ENCODE measurements at places on chromosomes 7 and 10. TPM values are rescaled to one million over a fixed set of nuclear protein-coding genes. Genes with fewer than 3 reads are reported as not detected.

- H3K4me1 ChIP-seq = no peaks in the 10 kb centered on the region
- H3K27ac ChIP-seq = no peak overlapping the region
- H3K27me3 ChIP-seq = no peaks in the 10 kb centered on the region
Measured at GRCh38 chr10:78755063-78755701, 313.6 kb upstream of the ZMIZ1 start.

Gene EFCAB10
- not detected for total RNA-seq

Gene GDF10
- total RNA-seq = 2.5 TPM

DNA sequence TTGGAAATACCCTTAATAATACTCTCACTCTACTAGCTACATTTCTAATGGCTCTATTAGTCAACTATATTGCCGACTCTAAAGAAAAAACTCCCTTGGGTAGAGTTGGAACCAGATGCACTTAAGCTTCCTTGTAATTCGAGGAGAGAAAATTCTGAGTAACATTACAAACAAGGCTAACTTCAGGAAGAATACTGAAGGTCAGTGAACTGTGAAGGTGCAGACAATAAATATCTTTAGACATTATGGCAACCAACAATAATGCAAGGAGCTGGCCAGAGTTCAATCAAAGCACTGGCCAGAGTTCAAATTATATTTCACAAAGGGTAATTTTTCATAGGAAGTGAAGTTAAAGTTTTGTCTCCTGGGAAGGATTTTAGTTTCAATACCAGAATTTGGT is 40.7 kb upstream of the MRLN start:
- H3K27ac ChIP-seq = no peak overlapping the region
- H3K36me3 ChIP-seq = no peaks in the 10 kb centered on the region
- no peaks in the 10 kb centered on the region for H3K27me3 ChIP-seq
- no peak for DNase-seq

Gene TEX36
- not detected for total RNA-seq

Gene FAM180A
- 0.15 TPM for total RNA-seq

DNA sequence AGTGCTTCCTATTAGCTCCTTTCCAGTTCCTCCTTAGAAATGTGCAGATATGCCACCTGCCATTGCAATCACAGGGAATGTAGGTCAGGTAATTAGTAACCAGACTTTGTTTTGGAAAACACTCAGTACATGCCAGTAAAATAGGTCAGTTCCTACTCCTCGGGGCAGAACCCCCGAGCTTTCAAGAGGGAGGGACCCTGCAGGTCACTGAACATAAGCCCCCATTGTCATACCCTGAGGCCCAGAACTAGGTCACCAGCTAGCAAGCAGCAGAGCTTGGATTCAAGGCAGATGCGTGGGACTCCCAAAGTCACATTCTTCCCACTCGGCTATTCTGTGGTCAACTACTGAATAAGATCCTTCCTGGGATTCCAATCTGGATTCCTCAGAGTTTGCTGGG is 104.8 kb downstream of the PPP1R3C start:
- no peak overlapping the region for H3K4me3 ChIP-seq
- H3K4me1 ChIP-seq = peaks cover 17% of the 10 kb centered on the region

GRCh38 chr10:118339111-118339510 is 3.0 kb downstream of the FAM204A start:
- H3K4me1 ChIP-seq = peaks cover 15% of the 10 kb centered on the region
- no peaks in the 10 kb centered on the region for H3K27me3 ChIP-seq
- no peak for DNase-seq

DNA sequence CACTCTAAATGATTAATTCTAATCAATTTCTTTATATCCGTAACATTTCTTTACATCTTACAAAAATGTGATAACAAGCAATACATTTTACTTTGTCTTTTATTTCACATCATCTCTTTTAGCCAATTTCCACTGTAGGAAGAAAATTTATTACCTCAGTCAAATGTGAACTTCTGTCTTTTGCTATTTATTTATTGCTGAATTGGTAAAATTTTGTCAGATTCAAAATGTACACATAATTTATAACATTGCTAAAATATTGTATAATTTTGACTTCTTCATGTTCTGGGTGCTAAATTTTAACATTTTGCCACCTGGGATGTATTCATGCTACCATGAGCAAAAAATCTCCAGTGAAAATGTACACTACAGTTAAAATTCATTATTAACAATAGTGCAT is 158.0 kb downstream of the HGF start:
- H3K27me3 ChIP-seq = no peaks in the 10 kb centered on the region
- H3K36me3 ChIP-seq = no peaks in the 10 kb centered on the region
- H3K4me3 ChIP-seq = no peak overlapping the region
- no peaks in the 10 kb centered on the region for H3K4me1 ChIP-seq
- no peak overlapping the region for H3K27ac ChIP-seq

Gene PNLIPRP1
- total RNA-seq = 4,088 TPM

DNA sequence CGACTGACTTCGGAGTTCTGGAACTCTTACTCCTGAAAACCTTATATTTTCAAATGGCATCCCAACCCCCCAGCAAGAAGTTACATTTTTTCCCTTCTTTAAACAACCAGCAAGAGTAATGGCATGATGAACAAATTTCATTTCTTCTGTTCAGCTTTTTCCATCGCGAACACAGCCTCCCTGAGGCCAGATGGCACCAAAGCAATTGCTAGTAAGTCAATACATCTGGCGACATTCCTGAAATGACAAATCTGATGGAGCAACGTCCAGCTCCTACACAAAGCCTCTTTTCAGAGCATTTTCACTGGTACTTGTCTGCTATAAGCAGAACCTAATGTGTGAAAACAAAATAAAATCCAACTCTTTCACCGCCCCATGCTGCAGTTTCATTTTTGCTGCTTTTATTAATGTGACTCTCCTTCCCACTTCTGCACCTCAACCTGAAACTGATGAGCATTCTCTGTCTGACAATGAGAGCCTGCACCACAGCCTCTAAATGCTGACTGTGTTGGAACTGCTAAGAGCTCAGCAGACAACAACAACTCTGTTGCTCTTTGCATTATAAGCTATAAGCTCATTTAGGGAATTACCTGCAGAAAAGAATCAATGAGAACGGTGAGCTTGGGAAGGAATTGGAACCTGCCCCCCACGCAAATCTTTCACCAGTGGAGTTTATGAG is 229.8 kb downstream of the FGFR2 start:
- no peak for DNase-seq
- no peaks in the 10 kb centered on the region for H3K4me1 ChIP-seq
- H3K4me3 ChIP-seq = no peak overlapping the region
- no peak overlapping the region for H3K27ac ChIP-seq
- no peaks in the 10 kb centered on the region for H3K36me3 ChIP-seq

DNA sequence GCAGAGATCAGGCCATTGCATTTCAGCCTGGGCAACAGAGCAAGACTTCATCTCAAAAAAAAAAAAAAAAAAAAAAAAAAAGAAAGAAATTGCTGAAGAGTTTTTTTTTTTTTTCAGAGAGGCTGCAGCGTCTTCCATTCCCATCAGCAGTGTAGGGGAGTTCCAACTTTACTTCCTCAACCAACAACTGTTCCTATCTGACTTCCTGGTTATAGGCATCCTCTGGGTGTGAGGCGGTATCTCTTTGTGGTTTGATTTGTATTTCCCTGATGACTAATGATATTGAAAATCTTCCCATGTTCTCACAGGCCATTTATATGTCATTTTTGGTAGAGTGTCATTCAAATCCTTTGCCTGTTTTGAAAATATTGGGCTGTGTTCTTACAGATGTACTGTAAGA is 40.2 kb downstream of the PRTFDC1 start:
- H3K27me3 ChIP-seq = no peaks in the 10 kb centered on the region
- no peaks in the 10 kb centered on the region for H3K36me3 ChIP-seq
- DNase-seq = no peak
- no peak overlapping the region for H3K4me3 ChIP-seq
- no peaks in the 10 kb centered on the region for H3K4me1 ChIP-seq

DNA sequence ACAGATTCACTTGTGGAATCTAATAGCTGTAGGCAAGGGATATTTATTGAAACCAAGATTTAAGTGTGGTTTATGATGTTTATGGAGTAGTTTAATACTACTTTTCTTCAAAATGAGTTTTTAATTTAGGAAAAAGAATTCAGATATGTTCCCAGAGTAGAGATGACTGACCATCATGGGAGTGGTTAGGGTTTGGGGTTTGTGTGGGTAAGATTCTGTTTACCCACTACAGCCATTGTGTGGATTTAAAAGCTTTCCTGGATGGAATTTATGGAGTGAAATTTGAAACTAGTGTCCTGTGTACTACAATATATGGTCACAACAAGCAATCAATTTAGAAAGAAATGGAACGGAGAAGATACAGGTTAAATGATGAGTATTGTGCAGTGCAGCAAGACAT is 453.5 kb downstream of the AUTS2 start:
- H3K4me3 ChIP-seq = no peak overlapping the region
- H3K27me3 ChIP-seq = no peaks in the 10 kb centered on the region
- no peaks in the 10 kb centered on the region for H3K36me3 ChIP-seq
- no peak overlapping the region for H3K27ac ChIP-seq

Gene TDRD1
- total RNA-seq = 1.0 TPM

DNA sequence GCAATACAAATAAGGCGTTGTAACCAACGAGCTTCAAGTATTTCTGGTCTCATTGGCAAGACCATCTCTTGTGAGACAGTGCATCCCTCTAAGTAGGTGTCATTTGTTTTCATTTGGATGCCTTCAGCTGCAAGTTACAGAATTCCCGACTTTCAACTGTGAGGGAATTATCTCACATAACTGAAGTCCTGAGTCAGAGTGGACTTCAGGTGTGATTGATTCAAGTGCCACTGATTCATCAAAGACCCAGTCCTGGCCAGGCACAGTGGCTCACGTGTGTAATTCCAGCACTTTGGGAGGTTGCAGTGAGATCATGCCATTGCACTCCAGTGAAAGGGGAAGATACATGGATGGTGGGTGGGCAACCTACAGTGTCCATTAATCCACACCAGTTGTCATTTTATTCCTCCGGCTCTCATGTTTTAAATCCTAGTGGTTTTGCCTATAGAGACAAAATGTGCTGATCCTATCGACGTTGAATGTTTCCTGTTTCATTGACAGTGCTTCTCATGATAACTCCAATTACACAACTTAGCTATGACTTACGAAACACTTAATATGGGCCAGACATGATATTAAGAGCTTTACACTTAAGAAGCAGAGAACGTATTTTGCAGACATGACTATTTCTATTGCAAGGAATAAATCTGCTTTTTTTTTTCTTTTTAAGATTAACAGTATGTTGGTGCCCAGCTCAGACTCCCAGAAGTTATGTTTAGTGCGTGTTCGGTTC is 268.0 kb downstream of the FRMD4A start:
- no peak overlapping the region for H3K27ac ChIP-seq
- no peaks in the 10 kb centered on the region for H3K36me3 ChIP-seq
- no peaks in the 10 kb centered on the region for H3K4me1 ChIP-seq
- no peaks in the 10 kb centered on the region for H3K27me3 ChIP-seq
- no peak for DNase-seq

GRCh38 chr7:159113056-159113455 is 31.6 kb downstream of the VIPR2 start:
- no peaks in the 10 kb centered on the region for H3K27me3 ChIP-seq
- no peak overlapping the region for H3K27ac ChIP-seq
- H3K36me3 ChIP-seq = no peaks in the 10 kb centered on the region

Gene FOXI2
- total RNA-seq = not detected

DNA sequence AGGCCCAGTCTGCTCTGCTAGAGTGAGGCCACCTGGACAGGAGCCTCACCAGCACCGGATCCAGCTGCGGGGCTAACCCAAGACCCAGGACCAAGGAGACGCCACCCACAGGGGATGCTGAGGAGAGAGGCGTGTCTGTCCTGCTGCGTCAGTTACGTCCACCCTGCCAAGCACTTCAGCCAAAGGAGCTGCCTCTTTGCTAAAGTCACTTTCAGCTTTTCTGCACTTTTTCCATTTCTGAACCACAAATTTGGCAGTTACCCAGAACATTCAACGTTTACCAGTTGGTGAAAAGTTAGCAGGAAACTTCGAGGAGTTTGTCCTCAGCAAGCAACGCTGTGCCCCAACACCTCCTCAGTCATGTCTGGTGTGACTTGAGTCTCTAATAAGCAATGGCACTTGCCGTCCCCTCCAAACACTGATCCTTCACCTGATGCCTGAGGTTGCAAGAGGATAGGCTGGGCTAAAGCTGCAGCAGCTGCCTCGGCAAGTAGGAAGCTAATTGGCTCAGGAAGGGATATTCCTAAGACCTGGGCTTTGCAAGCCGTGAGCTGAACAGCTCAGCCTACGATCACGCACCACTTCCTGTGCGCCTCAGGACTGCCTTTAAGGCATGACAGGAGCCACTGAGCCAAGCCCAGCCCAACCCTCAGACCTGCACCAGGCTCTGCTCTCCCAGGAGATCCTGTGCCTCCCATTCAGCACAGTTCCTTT is 40.1 kb downstream of the KCNH2 start:
- no peaks in the 10 kb centered on the region for H3K36me3 ChIP-seq
- no peak overlapping the region for H3K4me3 ChIP-seq
- no peak overlapping the region for H3K27ac ChIP-seq

Gene LMBR1
- 33.1 TPM for total RNA-seq

All from pancreas (tissue), 10 donors.